T-helper 9 cell (primary cell): ENCODE measurements at places on chromosomes 7 and 10.

- no peak for DNase-seq
Measured at GRCh38 chr7:78970440-78970916, 483.0 kb downstream of the MAGI2 start.

DNA sequence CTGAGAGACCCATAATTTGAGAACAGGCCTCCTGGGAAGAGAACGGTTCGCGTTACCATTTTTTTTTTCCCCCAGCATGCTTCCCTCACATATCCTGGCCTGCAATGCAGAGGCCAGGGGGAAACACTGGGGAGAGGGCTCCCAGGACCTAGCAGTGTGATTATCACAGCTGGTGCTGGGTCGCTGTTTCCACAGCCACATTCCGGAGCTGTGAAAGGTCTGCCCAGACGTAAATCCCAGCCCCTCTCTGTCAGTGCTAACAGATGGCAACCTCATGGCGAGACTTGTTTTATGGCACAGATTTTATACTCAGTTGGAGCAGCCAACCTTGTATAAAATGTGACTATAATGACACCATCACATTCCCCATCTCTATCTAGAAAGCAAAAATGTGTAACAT is 150.5 kb downstream of the PLXDC2 start:
- no peak for DNase-seq

- DNase-seq = no peak
Measured at GRCh38 chr7:11754123-11754522, 77.9 kb downstream of the THSD7A start.

DNA sequence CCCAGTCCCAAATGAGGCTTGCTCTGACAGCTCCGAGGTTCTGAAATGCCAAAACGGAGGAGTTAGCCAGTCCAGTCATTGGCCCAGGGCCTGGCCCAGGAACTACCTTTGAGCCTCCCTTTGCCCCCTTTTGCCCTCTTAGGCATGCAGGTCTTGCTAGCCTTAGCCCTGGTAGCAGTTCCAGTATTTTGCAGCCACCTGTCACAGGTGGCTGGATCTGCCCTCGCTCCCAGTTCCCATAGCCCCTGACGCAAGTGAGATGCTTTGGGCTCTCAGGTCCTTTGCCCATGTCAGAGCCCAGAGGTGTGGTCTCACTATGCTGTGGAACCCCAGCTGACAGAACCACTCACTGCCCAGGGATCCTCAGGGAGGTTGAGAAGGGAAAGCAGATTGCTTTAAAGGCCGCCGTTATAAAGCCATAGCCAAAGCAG is 42.0 kb downstream of the GPRIN2 start:
- DNase-seq = no peak

GRCh38 chr10:130934293-130935127 is 377.0 kb downstream of the TCERG1L start:
- no peak for DNase-seq

- no peak for DNase-seq
Measured at GRCh38 chr7:37341033-37341630, 107.5 kb downstream of the ELMO1 start.

DNA sequence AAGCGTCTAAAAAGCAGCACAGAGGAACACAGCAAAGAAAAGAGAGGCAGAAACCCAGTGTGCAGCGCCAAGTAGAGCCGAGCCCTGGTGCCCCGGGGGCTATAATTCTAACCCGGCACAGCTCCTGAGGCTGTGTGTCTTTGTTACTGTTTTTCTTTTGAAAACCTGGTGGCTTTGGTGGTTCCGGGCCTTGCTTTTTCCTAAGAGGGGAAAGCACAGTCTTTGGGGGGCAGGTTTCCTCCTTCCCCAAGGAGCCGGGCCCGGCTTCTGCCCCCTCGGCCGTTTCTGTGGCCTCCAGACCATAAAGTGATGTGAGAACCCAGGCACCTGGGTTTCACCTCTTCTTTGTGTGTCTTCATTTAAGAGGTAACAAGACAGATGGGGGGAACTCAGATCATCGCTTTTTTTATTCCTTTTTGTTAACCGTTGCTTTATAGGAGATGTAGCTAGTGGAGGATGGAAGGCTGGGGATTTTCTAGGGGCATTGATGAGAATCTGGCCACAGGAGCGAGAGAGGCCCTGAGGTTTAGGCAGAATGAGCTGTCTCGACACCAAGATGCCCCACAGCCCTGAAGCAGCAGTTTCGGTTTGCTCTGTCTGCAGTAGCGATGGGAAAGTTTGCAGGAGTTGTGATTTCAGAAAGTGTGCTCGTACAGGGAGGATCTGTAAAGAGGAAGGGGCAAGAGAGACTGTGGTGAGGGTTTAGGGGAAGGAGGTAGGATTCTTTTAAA is 367.8 kb upstream of the GALNT17 start:
- DNase-seq = no peak

- DNase-seq = no peak
Measured at GRCh38 chr10:72487521-72487920, 132.8 kb upstream of the DNAJB12 start.

GRCh38 chr7:7548407-7548806 is 12.7 kb upstream of the COL28A1 start:
- no peak for DNase-seq

GRCh38 chr10:73650537-73651331 is 5.1 kb downstream of the SYNPO2L start:
- no peak for DNase-seq

DNA sequence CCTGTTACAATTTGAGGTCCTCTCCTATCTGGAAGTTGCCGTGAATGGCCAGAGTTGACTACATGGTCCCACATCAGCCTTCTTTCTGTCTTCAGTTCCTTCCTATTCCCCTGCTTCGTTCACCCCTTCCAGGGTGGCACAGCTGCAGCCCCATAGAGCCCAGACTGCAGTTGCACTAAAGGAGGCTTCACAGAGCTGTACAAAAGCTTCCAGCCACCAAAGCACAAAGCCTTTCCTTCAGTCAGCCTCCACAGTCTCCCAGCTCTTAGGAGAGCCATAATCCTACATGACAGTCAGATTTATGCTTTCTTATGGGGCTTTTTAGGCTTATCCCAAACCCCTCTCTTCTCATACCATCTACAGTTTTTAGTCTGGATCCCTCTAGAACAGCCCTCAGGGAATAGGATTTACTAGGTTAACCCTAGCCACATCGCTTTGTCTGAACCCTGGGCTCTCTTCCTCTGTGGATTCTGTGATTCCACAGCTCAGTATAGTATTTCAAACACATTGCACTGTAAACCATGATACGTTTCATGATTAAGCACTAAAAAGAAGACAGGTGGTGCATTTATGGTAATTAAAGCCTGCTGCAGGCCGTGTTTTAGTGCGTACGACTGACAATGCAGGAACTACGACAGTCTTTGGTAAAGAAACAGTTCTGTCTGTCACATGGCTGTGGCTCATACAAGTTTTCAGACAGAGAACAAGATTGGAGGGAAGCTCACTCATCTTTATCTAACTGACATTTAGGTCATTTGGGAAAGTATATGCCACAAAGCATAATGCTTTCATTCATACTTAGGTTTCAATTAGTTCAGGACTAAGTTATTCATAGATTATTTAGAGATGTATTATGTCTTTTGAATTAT is 208.3 kb upstream of the KMT2E start:
- DNase-seq = no peak

DNA sequence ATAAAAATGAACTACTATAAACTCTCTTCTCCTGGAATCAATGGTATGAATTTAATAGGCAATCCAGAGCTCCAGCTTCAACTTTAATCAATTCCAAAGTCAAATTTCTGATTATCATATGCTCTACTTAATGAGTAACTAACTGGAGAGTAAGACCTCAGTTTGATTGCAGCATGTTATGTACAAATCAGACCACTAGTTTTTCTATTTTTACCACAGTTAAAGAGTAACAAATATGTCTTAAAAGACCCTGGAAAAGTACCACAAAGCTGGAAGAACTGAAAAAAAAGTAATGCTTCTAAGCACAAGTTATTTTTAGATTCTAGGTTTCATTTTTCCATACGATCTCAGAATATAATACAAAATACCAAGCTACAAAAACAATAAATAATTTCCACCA is 56.0 kb upstream of the TNKS2 start:
- DNase-seq = no peak

DNA sequence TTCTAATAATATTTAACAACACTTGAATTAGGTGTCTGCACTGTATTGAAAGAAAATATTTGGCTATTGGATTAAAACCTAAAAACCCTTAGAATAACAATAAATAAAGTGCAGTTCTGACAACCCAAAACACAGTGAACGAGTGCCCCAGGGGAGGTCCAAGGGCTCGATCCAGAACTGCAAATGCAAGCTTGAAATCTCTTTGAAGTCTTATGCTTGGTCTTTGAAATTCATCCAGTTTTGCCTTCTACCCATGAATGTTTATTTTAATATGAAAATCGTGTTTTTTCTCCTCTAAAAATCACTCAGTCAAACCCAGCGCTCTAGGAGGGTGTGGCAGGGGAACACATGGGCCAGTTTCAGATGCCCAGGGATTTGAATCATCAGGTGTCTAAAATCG is 119.5 kb downstream of the MTPAP start:
- DNase-seq = no peak

DNA sequence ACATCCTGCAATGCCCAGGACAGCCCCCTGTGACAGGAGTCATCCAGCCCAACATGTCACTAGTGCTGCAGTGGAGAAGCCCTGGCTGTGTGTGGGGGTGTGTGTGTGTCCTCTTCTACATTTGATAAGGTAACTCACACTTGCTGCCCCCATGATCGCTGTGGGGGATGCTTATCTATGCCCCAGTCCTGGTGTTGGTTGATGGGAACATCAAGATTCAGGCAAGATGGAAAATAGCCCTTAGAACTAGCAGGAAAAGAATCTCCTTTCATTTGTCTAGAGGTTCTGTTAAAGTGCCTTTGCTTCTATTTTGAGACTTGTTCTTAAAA is 52.4 kb downstream of the TCF7L2 start:
- DNase-seq = no peak

DNA sequence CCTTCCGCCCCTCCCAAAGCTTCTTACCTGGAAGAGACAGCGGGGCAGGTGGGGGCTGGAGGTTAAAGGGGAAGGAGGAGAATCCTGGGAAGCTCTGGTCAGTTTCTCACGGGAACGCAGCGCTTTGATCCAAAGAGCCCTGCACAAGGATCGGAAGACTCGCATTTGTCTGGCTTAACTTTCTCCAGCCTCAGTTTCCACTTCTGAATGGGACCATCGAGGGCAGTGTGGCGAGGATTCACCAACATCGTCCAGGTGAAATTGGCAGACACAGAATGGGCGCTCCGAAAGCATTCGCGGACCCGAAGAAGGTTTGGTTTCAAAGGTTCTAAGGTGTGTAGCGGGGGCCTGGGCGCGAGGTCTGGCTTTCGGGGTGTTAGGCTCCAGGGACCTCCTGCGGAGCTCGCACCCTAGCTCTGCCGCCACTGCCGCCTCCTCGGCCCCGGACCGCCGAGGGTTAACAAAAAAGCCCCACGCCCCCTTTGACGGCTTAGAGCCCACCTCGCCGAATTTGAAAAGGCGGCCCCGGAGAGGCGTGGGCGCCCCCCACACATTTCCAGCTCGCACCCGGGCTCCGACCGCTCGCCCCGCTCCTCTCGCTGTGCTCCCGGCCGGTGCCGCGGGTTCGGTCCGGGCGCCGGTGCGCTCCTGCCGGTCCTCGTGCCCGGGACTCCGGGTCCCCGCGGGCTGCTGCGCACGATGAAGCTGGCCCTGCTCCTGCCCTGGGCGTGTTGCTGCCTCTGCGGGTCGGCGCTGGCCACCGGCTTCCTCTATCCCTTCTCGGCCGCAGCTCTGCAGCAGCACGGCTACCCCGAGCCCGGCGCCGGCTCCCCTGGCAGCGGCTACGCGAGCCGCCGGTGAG is at the start of gene COL26A1:
COL26A1 (plus strand) TSS at position 542 of the 862 bp plus-strand sequence; CDS start at position 700, 158 bp downstream.
- no peak for DNase-seq

- DNase-seq = no peak
Measured at GRCh38 chr7:16055263-16055976, 365.9 kb downstream of the CRPPA start.

DNA sequence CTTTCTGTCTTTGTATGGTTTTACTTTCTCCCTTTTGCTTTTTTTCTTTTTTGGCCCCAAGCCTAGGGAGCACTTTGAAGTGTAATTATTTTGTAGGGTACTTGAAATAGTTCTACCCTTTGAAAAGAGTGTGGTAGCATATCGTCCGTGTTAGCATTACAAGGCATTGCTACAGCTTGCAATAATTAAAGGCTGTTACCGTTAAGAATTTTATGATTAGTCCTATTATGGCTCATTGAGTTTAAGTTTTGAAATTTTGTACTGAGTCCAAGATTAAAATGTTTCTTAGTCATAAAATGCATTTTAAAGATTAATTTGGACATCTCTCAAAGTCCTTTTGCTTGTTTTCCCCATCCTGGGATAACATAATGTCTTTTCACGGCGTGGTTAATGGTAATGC is 490.0 kb upstream of the LRRN3 start:
- DNase-seq = no peak

DNA sequence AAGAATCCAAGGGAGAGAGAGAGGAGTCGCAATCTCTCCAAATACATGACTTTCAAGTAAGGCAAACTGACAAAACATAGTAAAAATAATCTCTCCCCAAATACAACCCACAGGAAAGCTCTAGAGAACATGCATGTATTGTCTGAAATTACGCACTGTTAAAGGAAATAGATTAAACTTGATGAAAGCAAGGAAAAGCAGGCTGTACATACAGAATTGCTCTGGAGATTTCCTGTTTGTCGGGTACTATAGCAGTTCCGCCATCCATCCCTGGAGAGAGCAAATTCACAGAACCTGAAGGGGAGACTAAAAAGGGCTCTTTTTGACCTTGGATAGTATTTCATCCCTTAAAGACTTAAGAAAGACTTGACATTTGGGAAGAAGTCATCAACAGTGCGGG is 170.2 kb upstream of the BET1 start:
- no peak for DNase-seq

DNA sequence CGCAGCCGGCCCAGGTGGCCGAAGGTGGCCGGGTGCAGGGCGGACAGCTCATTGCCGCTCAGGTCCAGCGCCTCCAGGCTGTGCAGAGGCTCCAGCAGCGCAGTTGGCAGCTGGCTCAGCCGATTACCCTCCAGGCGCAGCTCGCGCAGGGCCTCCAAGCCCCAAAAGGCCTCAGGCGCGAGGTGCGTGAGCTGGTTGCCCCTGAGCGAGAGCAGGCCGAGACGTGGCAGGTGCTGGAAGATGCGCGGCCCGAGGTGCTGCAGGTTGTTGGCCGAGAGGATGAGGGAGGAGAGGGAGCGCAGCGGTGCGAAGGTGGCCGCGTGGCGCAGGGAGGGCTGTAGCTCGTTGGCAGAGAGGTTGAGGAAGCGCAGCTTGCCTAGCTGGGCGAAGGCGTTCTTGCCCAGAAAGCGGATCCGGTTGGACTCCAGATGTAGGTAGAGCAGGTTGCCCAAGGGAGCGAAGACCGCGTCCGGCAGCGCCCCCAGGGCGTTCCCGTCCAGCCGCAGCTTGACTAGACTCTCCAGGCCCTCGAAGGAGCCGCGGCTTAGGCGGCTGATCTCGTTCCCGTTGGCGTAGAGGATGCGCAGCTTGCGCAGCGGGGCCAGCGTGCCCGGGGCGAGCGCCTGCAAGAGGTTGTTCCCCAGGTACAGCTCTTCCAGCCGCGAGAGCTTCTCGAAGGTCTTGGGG is 923 bp downstream of the TRIL start:
- DNase-seq = no peak

GRCh38 chr7:136728945-136729344 is 139.5 kb upstream of the CHRM2 start:
- no peak for DNase-seq

DNA sequence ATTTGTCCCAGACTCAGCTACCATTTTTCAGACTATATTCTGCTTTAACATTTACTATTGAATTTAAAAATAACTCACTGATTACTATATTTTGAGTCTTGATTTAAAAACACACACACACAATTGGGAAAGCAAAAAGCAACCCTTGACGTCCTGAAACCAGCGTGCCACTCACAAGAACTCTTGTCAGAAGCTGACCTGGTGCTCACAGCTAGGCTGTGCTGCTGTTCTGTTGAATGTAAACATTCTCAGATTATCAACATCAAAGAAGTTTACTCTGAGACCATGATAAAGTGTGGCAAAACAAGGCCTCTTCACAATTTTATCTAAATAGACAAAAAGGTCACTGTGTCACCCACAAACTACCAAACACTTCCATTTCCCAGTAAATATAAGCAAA is 62.6 kb upstream of the CACNA2D1 start:
- no peak for DNase-seq
